GM23248 (cell line): ENCODE measurements at places on chromosomes 12 and 14.

DNA sequence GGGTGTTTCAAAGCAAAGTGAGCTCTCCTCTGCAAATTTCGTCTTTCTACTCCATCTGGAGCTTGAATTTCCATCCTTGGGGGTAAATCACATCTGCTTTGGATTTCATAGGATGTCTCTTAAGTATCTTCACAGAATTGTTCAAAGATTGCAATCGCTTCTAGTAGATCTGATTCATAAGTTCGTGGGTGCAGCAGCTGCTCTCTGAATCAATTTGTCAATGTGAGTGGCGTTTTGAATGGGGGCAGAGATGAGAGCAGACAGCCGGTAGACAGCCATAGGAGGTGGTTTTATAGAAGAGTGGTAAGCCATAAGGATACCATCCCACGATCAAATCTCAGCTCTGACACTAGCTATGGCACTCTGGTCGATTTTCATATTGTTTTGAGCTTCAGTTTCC lies 146.0 kb upstream of the RPH3A start:
- DNase-seq: no peak

GRCh38 chr12:108390495-108391203 lies 51.5 kb upstream of the CMKLR1 start:
- no peak for DNase-seq

DNA sequence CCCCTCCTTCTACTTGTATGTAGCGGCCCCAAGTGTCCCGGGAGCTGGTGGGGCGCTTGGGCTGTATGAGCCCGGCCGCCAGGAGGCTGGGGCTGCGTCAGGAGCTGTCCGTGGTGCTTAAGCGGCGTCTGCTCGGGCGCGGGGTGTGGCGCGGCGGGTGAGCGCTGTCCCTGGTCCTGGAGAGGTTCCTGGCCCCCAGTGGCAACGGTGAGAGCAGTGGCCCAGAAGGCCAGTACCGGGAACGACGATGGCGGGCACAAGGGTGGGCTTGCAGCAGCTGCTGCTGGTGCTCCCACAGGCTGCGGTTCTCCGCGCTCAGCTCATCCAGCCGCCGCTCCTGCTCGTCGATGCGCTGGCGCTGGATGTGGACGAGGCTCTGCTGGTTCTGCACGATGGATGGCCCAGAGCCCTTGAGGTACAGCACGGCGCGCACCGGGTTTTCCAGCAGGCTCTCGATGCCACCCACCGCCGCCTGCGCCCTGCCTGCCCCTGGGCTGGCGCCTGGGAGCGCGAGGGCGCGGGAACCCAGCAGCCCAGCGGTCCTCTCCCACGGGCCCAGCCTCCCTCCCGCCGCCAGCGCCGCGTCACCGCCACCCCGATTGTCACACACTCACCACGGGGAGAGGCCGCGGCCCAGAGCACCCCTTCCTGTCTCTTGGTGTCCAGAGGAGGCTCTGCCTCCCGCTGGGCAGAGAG lies 41.9 kb upstream of the FKBP4 start:
- peak; percentile 73 for DNase-seq

GRCh38 chr14:51616256-51616655 lies 35.5 kb upstream of the FRMD6 start:
- DNase-seq: no peak

- peak; percentile 24 for DNase-seq
These were observed 19.1 kb downstream of the CAMKK2 start for GRCh38 chr12:121277374-121277759.

GRCh38 chr14:93619176-93619793 lies 169.0 kb downstream of the PRIMA1 start:
- DNase-seq: peak; percentile 69

DNA sequence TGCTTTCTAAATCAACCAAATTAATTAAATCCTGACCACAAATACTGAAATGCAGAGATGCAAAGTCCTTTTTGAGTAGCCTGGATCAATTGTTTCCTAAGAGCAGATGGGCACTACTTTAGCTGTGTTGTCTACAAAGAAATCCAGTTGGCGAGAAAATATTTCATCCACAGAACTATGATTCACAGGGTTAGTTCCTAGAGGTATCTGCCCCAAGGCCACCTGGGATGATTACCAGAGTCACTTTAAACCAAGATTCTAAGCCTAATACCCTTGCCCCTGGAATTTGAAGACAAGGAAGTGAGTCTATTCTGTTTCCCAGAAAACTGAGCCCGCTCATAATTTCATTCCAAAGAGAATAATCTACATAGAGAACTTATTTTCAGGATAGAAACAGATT lies 198.4 kb downstream of the PPM1H start:
- no peak for DNase-seq
